Subcutaneous preadipocyte (primary cell): ENCODE measurements at places on chromosomes 5 and 9. TPM values are rescaled to one million over a fixed set of nuclear protein-coding genes. Genes with fewer than 3 reads are reported as not detected.

Gene AHRR
- 21.3 and 26.4 TPM in 2 replicates for total RNA-seq

Gene PCDHA5
- total RNA-seq, result under 0.01 TPM in 1 of 2 replicates, not detected in the other

Gene CBY3
- total RNA-seq, result not detected in 2 replicates

Gene TSSK1B
- under 0.01 and 0.20 TPM in 2 replicates for total RNA-seq

Gene ENC1
- total RNA-seq, result 8.1 and 25.2 TPM in 2 replicates

Gene PCDHA10
- total RNA-seq, result under 0.01 TPM in 2 replicates

Gene ALAD
- 13.5 and 16.2 TPM in 2 replicates for total RNA-seq

Gene LCN15
- total RNA-seq, result not detected in 2 replicates

Gene WASHC1
- total RNA-seq, result 5.1 and 5.5 TPM in 2 replicates

Gene F12
- 0.37 and 0.39 TPM in 2 replicates for total RNA-seq

Gene FOXD4
- under 0.01 and 0.39 TPM in 2 replicates for total RNA-seq

Gene EIF4E1B
- not detected in 2 replicates for total RNA-seq

Gene NR6A1
- 0.37 and 0.39 TPM in 2 replicates for total RNA-seq
